Dermis microvascular lymphatic vessel endothelial cell (primary cell): ENCODE measurements at places on chromosomes 1 and 21. TPM values are rescaled to one million over a fixed set of nuclear protein-coding genes. Genes with fewer than 3 reads are reported as not detected.

The PEA15 gene
- 38.9 and 83.1 TPM in 2 replicates for total RNA-seq

The FAM110D gene
- total RNA-seq: 4.1 and 7.1 TPM in 2 replicates

The LCE1B gene
- total RNA-seq: not detected in 2 replicates

The KPRP gene
- total RNA-seq: not detected in 2 replicates

The PRAMEF4 gene
- total RNA-seq: not detected in 2 replicates

The LRRN2 gene
- total RNA-seq: 0.13 and 0.38 TPM in 2 replicates

The KCNN3 gene
- 1.0 and 1.8 TPM in 2 replicates for total RNA-seq

The UBE2Q1 gene
- 25.9 and 32.0 TPM in 2 replicates for total RNA-seq

The OLFML3 gene
- 7.2 and 14.8 TPM in 2 replicates for total RNA-seq

The KRTAP27-1 gene
- not detected in 2 replicates for total RNA-seq

The TDRD5 gene
- 0.13 and 0.51 TPM in 2 replicates for total RNA-seq

The SLAMF7 gene
- not detected in 2 replicates for total RNA-seq

The CD2 gene
- total RNA-seq: not detected in 2 replicates

The ENTREP3 gene
- 3.0 and 4.2 TPM in 2 replicates for total RNA-seq

The PDIK1L gene
- 4.2 and 4.3 TPM in 2 replicates for total RNA-seq

The BARHL2 gene
- not detected in 2 replicates for total RNA-seq

The LIX1L gene
- total RNA-seq: 21.1 and 26.0 TPM in 2 replicates

The COL8A2 gene
- 1.0 and 2.3 TPM in 2 replicates for total RNA-seq

The RAB4A gene
- total RNA-seq: 12.8 and 19.3 TPM in 2 replicates

The CELA3B gene
- 0.13 TPM in 1 of 2 replicates, not detected in the other for total RNA-seq

The RORC gene
- total RNA-seq: not detected in 2 replicates

The GBP6 gene
- total RNA-seq: not detected in 2 replicates

The KCND3 gene
- total RNA-seq: 0.13 and 0.38 TPM in 2 replicates

The CLCA2 gene
- total RNA-seq: under 0.01 TPM in 1 of 2 replicates, not detected in the other

The S100A9 gene
- total RNA-seq: 0.25 and 0.90 TPM in 2 replicates

The LRRC38 gene
- under 0.01 and 0.13 TPM in 2 replicates for total RNA-seq

The LIN28A gene
- not detected in 2 replicates for total RNA-seq

The DCST1 gene
- total RNA-seq: not detected in 2 replicates

The AJAP1 gene
- under 0.01 TPM in 1 of 2 replicates, not detected in the other for total RNA-seq
